CD8-positive, alpha-beta memory T cell (primary cell): ENCODE measurements at places on chromosomes 5 and 9.

- H3K4me1 ChIP-seq: no peaks in the 10 kb centered on the region
- no peak overlapping the region for H3K27ac ChIP-seq
- no peak for DNase-seq
- no peak overlapping the region for H3K4me3 ChIP-seq
- H3K27me3 ChIP-seq: no peaks in the 10 kb centered on the region
- H3K36me3 ChIP-seq: no peaks in the 10 kb centered on the region
These were observed 1412.1 kb downstream of the EFNA5 start for GRCh38 chr5:106258591-106259125.

- no peak overlapping the region for H3K27ac ChIP-seq
- H3K4me1 ChIP-seq: no peaks in the 10 kb centered on the region
- DNase-seq: no peak
- no peak overlapping the region for H3K4me3 ChIP-seq
These were observed 481.3 kb downstream of the DMRT2 start for GRCh38 chr9:1531424-1531823.

- no peak overlapping the region for H3K4me3 ChIP-seq
- no peak overlapping the region for H3K27ac ChIP-seq
- H3K36me3 ChIP-seq: no peaks in the 10 kb centered on the region
- H3K27me3 ChIP-seq: no peaks in the 10 kb centered on the region
These were observed 28.6 kb downstream of the TRIM32 start for GRCh38 chr9:116715751-116716150.

DNA sequence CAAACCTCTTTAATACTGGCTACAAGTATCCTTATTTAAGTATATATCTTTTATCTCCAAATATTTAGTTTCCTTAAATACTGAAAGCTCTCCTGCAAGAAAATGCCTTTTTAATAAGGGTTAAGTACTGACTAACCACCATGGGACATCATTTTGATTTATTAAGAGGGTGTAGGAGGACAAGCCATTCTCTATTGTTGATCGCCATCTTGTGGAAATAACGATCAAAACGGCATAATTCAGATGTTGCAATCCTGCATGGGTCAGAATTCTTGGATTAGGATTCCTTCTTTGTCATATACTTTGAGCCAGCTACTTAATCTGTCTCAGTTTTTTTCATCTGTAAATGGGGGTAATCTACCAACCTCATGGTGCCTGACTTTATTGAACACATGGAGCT, 28.7 kb upstream of the C5orf46 start:
- no peak overlapping the region for H3K4me3 ChIP-seq
- no peaks in the 10 kb centered on the region for H3K36me3 ChIP-seq
- H3K4me1 ChIP-seq: no peaks in the 10 kb centered on the region
- no peaks in the 10 kb centered on the region for H3K27me3 ChIP-seq

DNA sequence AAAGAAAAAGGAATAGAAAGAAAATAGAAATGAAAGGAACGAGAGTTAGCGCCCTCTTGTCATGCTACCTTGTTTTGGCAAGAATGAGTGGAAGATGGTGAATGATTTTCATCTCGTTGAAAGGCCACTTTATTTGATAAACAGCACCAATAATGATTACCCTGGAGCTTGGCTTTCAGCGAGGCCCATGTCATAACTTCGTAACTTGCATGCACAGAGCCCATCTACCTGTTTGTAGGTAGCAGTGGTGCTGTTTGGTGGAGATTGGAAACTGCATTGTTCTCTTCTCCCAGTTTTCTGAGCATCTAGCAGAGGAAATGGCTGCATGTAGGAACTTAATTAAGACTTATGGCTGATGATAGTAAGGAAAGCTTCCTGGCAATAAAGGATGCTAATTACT, 59.3 kb downstream of the NPR3 start:
- H3K27me3 ChIP-seq: no peaks in the 10 kb centered on the region
- no peak overlapping the region for H3K4me3 ChIP-seq
- no peaks in the 10 kb centered on the region for H3K36me3 ChIP-seq
- no peak for DNase-seq

DNA sequence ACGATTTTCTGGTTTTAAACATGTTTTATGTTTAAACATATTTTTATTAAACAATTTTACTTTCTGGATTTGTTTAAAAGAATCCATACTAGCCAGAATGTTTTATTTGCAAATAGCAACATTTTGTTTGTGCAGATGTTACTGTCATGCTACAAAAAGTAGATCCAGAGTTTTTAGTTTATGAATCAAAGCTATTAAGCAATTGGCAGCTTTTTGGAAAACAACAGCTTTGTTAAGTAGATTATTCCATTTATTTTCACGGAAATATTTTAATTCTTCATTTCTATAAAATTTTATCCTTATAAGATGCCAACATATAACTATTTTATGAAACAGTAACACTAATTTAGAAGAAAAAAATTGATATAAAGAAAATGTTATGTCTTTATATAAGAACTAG, 60.9 kb downstream of the DROSHA start:
- no peak overlapping the region for H3K27ac ChIP-seq
- H3K36me3 ChIP-seq: peaks cover 4% of the 10 kb centered on the region
- H3K4me3 ChIP-seq: no peak overlapping the region
- no peak for DNase-seq

- no peaks in the 10 kb centered on the region for H3K36me3 ChIP-seq
- H3K27me3 ChIP-seq: no peaks in the 10 kb centered on the region
- no peak overlapping the region for H3K4me3 ChIP-seq
- H3K4me1 ChIP-seq: no peaks in the 10 kb centered on the region
- no peak overlapping the region for H3K27ac ChIP-seq
These were observed 21.2 kb downstream of the RNF130 start for GRCh38 chr5:180050121-180050940.

DNA sequence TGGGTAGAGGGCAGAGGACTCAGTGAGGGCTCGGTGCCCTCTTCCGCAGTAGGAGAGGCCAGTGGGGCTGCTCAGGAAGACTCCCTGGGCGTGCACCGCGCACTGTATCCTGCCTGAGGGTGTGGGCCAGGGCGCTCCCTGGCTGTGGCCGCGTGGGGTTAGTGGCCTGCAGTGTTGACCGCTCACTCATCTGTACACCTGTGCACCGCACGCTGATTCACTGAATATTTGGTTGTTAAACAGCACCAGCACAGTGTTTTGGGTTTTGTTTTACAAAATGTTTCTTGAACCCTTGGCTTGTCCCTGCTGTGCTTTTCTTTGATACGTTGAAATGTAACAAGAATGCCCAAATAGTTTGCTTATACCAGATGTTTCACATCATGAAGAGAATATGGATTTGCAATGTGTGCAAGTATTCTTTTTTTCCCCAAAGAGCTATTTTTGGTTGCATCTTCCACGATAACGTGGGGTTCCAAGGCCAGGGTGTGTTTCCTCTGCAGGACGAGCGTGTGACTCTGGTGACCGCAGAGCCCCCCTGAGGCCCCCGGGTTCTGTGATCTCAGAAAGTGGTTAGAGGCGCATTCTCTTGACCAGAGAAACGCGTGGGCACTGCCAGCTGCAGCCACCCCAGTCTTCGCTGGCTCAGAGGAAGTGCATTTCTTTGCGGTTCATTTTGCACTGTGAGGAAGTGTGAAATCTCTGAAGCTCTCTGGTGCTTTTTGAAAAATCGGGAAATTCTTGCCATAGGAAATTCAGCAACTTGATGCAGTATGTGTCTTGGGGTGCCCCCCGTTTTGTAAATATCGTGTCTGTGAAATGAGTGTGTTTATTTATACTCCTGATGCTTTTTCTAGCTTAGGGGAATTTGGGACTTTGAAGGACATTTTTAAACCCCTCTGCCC, 46.9 kb downstream of the AHRR start:
- H3K27ac ChIP-seq: no peak overlapping the region
- no peak overlapping the region for H3K4me3 ChIP-seq
- H3K4me1 ChIP-seq: peaks cover 12% of the 10 kb centered on the region
